ENCODE measurements at places on chromosomes 1 and 21.
A peak's percentile ranks its signal among the peaks of the same experiment; 100 is the strongest.

- no peak for DNase-seq
These were observed 95.3 kb downstream of the C1orf21 start for GRCh38 chr1:184482136-184482535.

- DNase-seq, result no peak
These were observed 889.7 kb downstream of the ADGRL2 start for GRCh38 chr1:82690411-82690810.

DNA sequence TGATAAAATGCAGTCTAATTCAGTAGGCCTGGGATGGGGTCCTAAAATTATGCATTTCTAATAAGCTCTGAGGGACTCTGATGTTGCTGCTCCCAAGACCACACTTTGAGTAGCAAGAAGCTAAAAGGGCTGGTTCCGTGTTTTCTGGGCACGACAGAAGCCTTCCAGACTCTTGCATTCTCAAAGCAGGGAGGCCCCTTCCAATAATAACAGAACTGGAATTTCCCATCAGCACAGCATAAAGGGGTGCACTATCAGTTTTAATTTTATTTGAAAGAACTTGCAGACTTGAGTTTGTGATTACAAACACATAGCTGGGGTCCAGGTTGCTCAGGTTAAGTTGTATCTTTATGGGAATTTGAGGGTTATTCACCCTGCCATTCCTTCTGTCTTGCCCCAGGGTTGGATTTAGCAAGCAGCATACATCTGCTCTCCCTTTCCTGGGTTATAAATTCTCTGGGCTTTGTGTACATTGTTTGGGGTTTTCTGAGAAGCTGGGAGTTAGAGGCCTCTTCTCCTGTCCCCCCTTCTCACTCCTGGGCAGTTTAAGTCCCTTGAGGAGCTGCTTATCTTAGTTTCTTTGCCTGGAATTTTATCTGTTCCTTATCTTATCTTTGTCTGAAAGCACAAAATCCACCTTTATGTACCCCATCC, 94.2 kb upstream of the SLC2A1 start:
- no peak for DNase-seq

GRCh38 chr1:55311057-55311641, 96.0 kb upstream of the USP24 start:
- DNase-seq, result peak; percentile 28

DNA sequence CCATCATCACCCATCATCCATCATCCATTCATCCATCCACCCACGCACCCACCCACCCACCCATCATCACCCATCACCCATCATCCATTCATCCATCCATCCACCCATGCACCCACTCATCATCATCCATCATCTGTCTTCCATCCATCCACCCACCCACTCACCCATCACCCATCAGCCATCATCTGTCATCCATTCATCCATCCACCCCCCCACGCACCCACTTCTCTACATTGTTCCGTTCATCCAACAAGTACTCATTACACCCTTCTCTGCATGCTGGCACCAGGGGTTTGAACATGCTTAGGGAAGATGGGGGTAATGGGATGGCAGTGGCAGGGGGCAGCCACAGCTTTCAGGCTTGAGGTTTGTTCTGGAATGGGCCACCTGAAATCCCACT, 82.1 kb downstream of the ADARB1 start:
- DNase-seq, result no peak

DNA sequence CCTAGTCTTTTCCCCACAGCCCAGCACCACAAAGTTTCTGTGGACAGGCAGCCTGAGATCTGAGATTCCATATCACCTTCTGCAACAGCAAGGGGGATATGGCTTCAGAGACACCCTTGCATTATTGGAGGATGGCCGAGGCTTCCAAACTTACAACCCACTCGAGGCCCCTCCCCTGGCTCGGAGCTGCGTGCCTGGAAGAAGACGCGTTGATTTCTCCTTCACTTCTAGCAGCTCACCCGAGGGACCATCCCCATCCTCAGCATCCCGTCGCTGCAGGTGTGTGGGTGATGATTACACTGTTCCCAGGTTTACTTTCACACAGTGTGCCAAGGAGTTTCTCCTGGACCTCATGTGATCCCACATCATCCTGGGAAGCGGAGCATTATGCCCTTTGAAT, 277.9 kb downstream of the MATN1 start:
- no peak for DNase-seq

Data from GM04504 (cell line).